ENCODE measurements at places on chromosomes 7 and 10.

DNA sequence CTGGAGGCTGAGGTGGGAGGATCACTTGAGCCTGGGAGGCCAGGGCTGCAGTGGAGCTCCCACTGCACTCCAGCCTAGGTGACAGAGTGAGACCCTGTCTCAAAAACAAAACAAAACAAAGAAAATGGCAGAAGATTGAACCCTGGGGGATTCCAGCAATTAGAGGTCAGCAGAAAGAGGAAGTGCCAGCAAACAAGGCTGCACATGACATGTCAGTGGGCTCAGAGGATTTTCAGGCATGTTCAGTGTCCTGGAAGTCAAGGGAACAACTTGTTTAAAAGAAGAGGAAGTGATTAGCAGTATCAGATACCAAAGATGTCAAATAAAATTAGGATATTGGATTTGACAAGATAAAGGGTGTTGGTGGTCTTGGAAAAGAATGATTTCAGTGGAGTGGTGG, 32.3 kb downstream of the RAB18 start:
- DNase-seq: no peak

DNA sequence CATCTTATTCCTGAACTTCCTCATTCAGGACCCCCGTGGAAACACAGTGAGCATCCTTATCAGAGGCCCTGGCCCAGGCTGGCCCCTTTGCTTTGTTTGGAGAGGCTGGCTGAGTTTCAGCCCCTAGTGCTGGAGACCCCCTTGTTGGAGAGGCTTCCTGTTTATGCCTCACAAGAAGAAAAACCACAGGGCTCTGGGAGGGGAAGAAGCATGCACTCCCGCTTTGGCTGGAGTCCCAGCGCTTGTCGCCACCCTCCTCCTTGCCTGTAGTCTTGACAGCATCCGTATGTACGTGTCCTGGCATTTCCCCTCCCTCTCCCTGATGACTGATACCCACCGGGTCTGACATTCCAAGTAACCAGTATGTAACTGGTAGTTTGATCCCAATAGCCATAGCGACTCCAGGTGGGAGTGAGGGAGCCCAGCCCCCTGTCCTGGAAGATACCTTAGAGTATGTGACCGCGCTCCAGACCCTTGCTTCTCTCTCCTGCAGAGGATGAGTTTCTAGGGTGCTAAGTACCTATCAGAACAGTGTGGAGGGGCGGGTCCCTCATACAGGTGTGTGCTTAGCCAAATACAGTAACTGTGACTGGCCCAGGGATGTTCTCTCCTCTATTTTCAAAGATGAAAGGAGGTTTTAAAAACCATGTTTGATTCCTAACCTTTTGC, 6.9 kb upstream of the ATP6V0E2 start:
- no peak for DNase-seq

DNA sequence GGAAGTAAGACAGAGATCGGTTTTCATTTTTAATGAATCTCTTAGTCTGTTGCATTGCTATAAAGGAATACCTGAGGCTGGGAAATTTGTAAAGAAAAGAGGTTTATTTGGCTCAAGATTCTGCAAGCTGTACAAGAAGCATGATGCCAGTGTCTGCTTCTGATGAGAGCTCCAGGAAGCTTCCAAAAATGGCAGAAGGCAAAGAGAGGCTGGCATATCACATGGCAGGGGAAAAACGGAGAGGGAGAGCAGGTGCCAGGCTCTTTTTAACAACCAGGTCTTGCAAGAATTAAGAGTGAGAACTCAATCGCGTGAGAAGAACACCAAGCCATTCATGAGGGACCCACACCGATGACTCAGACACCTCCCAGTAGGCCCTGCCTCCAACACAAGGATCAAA, 125.0 kb upstream of the THSD7A start:
- no peak for DNase-seq

GRCh38 chr10:89490596-89491335, 44.6 kb downstream of the SLC16A12 start:
- no peak for DNase-seq

GRCh38 chr10:133203652-133204195, 26.3 kb upstream of the UTF1 start:
- no peak for DNase-seq

DNA sequence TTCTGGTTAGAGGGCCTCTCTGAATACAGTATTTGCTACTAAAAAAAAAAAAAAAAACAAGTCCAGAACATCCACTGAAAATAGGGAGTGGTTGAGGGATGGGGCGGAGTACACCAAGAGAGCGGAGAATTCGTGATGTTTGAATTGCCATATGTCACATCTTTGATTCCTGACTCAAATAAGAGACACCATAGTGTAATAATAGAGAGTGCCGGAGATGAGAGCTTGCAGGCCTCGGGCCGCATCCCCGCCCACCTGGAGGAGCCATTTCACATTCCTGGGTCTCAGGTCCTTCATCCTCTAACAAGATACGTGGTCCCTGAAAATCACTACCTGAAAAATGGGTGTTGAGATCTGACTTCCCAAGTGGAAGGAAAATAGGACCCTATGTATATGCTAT, 46.8 kb downstream of the KIAA1549 start:
- no peak for DNase-seq

DNA sequence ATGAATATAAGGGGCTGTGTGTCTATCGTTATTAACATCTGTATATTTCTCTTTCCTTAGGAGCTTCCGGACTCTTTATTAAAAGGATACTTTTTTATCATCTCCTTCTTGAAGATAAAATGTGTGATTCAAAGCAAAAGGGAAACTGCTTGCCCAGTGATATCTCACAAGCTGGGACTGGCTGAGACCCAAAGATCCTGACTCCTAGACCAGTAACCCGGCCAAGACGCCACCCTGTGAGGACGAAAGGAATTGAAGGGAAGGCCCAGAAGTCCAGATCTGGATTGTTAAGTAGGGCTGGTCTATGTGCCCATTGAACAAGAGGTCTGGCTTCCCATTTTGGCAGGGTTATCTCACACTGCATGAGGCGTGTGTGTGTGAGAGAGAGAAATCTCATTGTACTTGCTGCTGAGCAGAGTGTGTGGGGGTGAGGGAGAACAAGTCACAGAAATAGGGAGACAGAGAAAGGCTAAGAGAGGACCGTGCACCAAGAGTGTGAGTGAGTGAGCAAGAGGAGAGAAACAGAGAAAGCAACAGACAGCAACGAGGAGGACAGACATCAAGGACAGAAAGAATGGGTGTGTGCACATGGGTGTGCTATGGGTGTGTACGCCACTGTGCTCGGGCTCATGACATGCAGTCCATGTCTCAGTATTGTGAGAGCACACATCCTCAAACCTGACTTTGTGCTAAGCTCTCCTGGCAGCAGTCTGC, 75.4 kb downstream of the PLXNA4 start:
- no peak for DNase-seq

- DNase-seq: no peak
These were observed 51.0 kb upstream of the TRIM8 start for GRCh38 chr10:102593074-102593803.

DNA sequence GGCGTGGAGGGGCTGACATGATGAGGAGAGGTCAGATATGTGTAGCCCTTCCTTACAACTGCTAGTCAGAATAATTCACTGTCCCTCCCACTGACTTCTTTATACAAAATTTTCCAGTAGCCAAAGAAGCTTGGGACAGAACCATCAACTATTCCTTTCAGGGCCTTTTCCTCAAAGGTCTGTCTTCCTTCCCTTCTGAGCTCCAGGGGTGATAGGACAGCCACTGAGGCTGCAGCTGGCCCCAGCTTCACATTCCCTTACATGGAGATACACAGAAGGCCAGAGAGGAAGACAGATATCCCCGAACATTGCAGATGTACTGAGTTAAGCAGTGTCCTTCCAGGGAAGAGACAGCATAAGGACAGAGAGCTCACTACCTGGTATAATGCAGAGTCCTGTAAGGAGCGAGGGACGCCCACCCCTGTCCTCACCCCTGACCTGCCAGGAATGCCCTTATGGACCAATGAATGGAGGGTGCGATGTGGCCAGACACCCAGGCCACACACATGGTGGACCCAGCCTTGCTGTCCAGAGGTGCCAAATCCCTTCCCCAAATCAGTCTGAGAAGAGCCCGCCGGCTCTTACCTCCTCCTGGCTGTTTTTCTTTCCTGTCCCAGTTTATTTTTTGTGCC, 754.7 kb downstream of the GRID1 start:
- no peak for DNase-seq

GRCh38 chr7:27220440-27220955, 20.6 kb upstream of the HOXA13 start:
- DNase-seq: no peak

GRCh38 chr7:108063520-108063933, 60.6 kb upstream of the LAMB1 start:
- DNase-seq: no peak

DNA sequence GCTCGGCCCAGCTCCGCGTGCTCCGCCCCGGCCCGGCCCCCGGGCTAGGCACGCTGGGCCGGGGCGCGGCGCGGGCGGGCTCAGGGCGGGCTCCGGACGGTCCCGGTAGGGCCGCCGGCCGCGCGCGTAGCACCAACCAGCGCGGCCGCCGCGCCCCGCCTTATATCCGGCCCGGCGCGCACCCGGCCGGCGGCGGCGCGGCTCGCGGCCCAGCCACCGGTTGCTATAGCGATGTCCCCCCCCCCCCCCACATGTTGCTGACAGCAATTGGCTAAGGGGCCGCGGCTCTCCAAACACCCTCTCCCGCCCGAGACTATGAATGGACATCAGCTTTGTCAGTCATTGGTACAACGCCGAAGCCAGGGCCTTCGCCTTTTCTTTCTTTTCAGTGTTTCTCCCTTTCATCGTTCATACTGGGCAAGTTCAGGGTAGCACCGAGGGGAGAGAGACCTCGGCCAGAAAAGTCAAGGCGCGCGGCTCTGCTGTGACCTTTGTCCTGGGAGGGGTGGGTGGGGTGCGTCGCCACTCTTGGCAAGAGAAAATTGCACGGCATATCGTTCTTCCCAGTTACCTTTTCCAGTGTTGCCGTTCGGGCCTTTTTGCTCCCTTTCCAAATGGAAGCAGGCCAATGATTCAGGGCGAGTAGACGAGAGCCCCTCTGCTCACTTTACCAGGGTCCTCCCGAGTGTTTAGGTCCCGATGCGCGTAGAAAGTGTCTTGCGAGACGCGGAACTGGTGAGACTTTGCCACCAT, 354.2 kb downstream of the DNAJB6 start:
- DNase-seq: peak; percentile 67

DNA sequence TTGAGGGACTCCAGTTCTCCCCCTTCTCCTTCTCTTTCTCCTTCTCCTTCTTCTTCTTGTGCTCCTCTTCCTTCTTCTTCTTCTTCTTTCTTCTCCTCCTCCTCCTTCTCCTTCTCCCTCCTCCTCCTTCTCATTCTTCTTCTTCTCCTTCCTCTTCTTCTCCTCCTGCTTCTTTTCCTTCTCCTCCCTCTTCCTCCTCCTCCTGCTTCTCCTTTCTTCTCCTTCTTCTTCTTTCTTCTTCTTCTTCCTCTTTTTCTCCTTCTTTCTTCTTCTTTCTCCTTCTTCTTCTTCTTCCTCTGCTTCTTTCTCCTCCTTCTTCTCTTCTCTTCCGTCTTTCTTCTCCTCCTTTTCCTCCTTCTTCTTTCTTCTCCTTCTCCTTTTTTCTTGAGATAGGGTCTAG, 25.6 kb upstream of the LIMK1 start:
- DNase-seq: no peak

GRCh38 chr10:2334575-2334974, 597.2 kb upstream of the ADARB2 start:
- no peak for DNase-seq

GRCh38 chr7:69365651-69366192, 232.6 kb upstream of the AUTS2 start:
- peak; percentile 4 for DNase-seq

DNA sequence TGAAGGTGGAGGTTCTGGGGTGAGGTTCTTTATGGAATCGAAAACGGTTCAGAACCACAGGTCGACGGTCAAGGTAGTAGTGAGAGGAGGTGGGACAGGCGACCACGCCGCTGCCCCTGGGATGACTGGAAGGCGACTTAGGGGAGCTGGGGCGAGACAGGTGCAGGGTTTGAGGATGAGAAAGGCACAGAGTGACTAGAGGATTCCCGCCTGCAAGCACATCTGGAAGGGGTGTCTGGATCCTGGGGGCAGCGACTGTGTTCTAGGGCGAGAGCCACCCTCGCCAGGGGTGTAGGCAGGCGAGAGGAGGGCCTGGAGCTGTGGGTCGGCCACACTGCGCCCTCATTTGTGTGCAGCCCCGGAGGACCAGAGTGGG, 468 bp upstream of the IRF5 start:
- DNase-seq: no peak

- no peak for DNase-seq
These were observed 87.7 kb downstream of the GFRA1 start for GRCh38 chr10:116185199-116185867.

GRCh38 chr7:150410680-150411346, 31.7 kb downstream of the ZNF775 start:
- DNase-seq: no peak

DNA sequence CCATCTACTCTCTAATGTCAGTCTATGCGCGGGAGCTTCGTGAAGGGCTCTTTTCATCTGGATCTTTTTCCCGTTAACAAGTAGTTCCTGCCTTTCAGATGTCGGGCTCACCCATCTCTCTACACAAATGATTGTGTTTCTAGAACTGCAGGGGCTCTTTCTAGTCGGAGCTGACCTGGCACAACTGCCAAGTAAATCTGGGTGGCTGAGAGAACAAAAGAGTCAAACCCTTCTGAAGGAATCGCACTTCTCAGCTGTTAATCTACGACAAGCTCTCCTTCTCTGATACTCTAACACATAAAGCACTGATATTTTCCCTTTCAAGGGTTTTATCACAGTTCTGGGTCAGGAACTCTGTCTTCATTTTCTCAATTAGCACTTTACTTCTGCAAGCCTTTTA, 144.7 kb downstream of the NRP1 start:
- DNase-seq: no peak

DNA sequence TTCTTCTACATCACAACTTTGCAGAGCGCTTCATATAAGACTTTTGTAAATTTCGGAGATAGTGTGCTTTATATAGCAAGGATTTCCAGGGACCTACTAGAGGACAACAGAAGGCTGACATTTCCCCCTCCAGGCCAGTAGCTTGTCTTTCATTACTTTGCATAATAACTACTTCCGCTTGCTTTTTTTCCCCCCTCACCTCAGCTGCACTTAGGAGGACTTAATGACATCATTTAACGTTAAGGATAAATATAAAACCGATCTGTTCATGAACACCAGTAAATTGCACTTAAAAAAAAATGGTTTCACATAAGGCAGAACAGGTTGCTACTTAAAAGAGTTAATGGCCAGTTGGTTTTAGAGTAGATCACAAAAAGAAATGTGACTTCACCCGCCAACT, 172.3 kb downstream of the AUTS2 start:
- DNase-seq: no peak
